ENCODE measurements at places on chromosomes 16 and 17.

DNA sequence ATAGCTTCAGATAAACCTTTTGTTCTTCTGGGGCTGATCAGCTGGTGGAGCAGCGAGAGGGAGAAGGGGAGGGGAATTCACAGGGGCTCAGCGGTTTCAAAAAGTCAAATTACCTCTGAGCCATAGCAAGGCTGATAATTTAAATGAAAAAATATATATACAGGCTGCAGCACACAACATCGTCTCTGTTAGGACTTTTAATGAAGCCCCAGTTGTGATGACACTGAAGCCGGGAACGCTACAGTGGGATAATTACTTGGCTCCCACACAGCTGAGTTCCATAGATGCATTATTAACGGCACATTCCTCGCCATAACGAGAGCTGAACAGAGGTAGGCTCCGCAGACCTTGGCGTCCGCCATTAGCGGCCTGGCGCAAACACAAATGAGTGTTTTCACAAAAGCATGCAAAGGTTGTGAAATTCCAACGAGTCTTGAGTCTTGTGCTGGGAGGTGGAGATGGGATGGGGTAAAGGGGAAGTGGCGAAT, 216.0 kb downstream of the C16orf78 start:
- DNase-seq, result no peak

DNA sequence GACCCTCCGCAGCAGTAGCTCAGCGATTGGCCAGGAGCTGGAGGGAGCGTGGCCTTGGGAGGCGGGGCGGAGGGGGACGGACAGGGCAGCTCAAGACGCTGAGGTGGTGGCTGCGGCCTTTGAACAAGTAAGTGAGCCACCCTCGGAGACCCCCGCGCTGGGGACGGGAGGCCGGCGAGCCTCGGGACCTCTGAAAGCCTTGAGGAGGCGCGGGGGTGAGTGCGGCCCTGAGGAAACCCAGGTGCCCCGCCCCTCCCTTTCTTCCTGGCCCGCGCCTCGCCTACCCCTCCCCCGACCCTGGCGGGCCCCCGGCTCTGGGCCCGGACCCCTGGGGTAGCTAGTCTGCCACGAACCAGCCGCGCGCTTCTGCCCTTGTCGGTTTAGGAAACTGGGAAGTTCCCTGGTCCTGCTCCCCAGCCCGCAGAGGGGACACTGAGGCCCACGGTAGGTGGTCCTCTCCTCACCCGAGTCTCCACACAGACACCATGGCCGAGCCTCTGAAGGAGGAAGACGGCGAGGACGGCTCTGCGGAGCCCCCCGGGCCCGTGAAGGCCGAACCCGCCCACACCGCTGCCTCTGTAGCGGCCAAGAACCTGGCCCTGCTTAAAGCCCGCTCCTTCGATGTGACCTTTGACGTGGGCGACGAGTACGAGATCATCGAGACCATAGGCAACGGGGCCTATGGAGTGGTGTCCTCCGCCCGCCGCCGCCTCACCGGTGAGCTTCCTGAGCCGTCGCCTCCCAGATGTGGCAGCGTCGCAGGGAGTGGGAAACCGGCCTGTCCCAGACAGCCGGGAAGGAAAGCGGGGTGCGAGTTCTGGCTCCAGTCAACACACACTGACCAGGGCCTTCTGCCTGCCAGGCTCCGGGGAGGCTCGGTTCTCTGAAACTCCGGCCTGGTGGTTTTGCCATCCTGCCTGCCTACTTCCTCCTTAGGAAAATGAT, at the start of gene MAPK7:
Gene MAPK7 (plus strand): TSS at position 83 of the 945 bp plus-strand sequence. CDS start 403 bp downstream, at position 486.
- no peak for DNase-seq

- no peak for DNase-seq
Observed at GRCh38 chr16:69555437-69555836, 10.3 kb upstream of the NFAT5 start.

DNA sequence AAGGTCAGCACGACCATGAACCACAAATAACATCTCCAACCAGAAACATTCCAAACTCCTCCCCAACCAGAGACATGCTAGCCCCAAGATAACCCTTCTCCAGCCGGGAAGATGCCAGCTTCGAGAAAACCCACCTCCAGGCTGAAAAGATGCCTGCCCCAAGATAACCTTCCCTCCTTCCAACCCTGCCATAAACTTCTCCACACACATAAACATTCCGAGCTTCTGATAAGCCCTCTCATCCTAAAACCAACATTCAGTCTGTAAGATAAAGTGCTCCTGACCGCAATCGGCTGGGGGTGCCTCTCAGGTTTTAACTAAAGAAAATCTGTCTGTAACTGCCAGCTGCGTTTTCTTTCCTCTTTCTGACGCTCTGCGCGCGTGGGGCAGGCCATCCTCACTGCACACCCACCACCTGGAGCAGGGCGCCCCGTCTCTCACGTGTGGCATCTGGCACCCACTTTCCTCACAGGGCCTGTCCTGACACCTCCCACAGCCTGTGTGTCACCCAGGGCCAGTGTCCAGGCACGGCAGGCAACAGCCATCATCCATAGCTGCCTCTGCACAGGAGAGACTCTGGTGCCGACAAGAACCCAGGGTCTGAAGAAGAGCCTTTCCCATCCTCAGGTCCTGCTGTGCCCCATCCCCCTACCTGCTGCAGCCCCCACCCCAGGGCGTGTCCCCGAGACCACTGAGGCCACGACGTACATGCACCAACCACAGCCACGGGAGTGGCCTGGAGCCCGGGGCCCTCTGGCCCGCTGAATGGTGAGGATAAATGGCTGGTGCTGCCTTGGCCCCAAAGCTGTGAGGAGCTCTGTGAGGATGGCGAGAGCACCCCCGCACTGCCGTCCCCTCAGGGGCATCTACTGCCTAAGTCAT, 3.7 kb downstream of the TEPSIN start:
- DNase-seq, result no peak

DNA sequence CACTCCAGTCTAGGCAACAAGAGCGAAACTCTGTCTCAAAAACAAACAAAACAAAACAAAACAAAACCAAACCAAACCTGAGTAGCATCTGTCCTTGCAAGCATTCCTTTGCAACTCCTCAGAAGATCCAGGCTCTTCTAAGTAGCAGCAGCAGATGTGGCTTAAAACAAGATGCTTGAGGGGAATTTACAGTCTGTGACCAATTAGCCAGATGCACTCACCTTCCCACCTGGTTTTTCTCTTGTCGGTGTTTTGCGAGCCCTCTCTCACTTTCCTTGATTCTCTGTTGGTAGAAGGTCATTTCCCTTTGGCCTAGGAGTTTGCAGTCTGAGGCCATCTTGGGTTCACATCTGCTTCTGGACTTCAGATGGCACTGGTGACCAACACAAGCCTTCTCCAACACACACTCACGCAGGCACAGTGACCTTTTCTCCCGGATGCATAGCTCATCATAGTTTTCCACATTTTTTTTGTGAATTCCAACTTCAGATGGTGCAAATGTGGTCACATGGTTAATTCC, 276.8 kb downstream of the STX8 start:
- no peak for DNase-seq

DNA sequence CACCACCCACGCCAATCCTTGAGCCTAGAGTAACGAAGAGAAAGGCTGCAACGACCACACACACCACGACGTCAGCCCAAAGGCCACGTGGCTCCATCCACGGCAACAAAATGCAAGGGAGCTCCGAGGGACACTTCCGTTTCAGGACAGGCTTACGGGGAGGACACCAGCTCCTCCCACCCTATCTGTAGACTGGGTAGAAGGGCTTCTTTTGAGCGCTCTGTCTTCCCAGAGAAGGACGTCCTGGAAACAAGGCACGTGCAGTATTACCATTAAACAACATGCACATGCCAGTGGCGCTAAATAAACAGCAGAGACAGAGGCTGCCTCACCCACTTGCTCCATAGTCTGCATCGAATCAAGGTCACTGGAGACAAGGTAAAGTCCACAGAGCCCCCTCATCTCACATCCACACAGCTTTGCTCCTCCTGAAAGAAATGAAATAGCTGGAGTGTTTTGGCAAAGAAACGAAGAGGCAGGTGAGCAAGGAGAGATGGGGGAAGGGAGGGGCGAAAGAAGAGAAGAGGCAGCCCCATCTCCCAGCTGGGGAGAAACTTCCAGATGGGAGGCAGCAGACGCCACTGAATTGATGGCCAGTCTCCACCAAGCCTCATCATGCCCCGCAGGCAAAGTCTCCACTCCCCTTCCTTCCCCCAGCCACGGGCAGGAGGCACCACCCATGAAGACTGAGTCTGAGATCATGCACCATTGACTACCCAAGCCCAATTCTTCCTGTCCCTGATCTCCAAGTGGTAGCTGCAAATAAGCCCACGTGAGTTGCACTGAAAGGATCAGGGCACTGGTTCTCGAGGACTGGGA, 24.0 kb downstream of the ZFHX3 start:
- no peak for DNase-seq

- no peak for DNase-seq
Observed at GRCh38 chr16:46482895-46483294, 138.3 kb downstream of the SHCBP1 start.

DNA sequence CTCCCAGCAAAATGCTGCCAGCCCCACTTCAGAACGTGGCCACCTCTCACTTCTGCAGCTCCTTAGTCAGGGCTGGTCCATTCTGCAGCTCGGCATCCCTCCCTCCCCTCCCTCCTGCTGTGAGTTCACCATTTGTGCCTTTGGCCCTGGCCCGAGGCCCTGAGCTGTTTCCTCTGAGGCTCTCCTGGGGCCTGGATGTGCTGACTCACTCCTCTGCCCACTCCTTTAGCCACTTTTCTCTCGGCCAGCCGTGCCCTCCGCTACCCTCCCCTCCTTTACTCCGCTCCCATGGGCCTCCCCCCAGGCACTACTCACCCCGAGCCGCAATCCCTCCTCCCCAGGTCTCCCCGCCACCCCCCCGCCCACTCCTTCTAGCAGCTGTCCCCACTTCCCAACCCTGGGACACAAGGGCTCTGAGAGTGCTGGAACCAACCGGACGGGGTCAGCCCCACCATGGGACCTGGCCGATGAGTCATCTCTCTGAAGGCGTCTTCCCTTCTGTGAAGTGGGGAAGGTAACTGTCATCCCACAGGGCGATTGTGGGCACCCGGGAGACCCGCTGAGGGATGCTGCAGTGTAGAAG, 11.5 kb downstream of the KCNG4 start:
- DNase-seq, result no peak

- DNase-seq, result no peak
Observed at GRCh38 chr16:64287655-64288528, 834.0 kb downstream of the CDH11 start.

- no peak for DNase-seq
Observed at GRCh38 chr17:33522623-33523022, 229.5 kb upstream of the ASIC2 start.

DNA sequence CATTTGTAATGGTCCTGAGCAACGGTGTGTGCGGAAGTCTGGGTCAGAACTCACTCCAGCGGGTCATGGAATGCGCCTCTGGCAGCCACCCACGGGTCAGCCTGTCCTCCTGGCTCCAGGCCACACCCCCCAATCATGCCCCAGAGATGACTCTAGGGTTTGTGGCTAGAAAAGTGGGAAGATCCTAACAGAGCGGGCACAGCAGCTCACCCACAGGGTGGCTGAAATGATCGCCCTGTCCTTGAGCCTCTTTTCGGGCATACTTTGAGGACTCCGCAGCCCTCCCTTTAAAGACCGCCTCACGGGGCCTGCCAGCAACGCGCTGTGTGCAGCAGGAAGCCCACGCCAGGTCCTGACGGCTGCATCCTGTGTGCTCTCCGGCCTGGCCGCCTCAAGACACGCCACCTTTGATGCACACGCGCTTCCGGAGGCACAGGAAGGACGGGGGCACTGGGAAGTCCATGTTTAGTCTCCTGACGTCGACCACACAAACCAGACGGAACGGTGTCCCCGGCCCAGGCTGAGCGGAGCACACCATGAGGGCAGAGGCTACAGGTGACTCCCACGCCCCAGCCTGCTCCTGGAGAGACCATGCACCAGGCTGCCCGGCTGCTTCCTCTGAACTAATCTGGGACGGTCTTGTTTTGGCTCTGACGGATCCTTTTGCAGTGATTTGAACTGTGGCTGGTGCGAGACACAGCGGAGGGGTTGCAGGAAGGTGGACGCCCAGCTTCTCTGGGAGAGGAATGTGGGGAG, 92.9 kb downstream of the TBC1D16 start:
- DNase-seq, result no peak

DNA sequence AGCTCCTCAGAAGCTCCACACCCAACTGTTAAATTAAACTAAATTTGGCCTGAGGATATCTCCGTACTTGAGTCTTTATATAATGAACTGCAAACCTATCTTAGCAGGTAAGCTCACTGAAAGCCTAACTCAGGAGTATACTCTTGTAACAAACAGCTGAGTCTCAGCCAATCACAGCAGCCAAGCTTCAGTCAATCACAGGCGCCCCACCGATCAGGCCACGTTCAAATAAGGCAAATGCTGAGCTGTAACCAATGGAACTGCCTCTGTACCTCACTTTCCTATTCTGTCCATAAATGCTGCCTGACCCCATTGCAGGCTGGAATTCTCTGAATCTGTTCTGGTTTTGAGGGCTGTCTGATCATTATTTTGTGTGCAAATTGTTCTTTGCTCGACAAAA, 93.0 kb upstream of the CES5A start:
- no peak for DNase-seq

GRCh38 chr17:81740395-81740961, 28.4 kb downstream of the SLC25A10 start:
- DNase-seq, result no peak

DNA sequence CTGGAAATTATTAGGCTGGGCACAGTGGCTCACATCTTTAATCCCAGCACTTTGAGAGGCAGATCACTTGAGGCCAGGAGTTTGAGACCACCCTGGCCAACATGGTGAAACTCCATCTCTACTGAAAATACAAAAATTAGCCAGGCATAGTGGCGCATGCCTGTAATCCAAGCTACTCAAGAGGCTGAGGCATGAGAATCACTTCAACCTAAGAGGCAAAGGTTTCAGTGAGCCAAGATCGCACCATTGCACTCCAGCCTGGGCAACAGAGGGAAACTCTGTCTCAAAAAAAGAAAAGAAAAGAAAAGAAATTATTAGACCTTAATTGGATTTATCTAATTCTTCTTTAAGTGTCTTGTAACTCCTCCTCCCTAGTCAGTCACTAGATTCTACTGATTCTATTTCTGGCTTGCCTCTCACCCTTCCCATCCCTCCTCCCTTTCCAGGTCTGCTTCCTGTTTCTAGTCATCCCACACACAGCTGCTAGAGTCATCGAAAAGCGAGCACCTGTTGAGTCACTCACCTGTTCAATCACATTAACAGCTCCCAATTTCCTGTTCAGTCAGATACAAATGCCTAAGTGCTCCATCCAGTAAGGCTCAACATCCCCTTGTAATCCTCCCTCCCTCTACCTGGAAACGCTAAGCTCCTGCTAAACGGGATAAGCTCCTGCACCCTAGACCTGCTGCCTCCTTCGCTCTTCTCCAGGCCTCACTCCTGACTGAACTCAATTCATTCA, 34.6 kb downstream of the ERN1 start:
- DNase-seq, result no peak

DNA sequence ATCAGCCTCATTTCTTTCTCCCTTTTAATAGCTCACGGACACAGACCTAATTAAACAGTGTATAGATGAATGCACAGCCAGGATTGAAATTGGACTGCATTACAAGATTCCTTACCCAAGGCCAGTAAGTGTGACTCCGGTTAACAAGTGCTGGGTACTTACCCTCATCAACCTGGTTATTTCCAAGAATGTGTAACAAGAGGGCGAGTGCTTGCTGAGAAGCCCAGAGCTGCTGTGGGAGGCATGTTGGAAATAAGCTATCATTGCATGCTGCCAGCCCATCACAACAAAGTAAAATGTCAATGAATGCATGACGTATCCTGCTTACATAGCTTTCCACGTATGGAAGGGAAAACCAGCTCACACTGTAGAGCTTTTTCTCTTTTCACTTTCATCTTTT, 19.5 kb downstream of the LYRM1 start:
- no peak for DNase-seq
